RWPE1 (cell line): ENCODE measurements at places on chromosomes 7 and 10.
A peak's percentile ranks its signal among the peaks of the same experiment; 100 is the strongest.

DNA sequence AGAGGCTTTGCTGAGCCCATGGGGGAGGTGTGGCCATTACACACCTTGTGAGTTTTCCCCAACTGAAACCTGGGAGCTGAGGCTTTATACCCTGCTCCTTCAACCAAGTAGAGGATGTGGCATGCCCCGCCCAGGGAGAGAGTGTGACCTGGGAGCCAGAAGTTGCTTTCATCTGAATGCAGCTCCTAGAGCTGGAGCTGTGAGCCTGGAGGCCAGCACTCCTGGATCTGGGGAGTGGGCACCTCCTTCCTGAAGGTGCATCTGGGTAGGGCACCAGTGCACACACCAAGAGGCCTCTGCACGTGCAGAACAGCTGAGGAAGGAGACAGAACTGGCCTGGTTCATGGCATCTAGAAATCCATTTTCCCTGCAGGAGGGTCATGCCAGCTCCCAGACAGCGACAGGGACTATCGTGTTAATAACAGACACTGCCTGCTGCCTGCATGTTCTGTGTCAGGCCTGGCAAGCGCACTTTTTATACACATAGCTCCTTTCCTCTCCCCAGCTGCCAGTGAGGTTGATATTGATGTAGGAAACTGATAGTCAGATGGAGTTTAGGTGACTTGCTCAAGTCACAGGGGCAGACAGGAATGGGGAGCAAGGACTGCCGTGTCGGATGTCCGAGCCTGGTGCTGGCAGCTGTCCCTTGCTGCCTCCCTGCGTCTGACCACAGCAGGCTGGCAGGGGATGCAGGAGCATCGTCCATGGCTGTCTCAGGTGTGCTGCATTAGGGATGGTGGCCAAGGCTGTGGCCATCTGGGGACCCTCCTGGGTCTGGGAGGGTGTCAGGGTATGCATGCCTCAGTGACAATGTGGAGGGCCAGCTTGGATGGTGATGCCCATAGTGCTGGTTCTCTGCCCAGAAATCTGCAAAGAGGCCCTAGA lies 189.9 kb upstream of the CXCL12 start:
- no peak for DNase-seq

GRCh38 chr10:67770537-67770936 lies 67.5 kb downstream of the DNAJC12 start:
- no peak for DNase-seq

GRCh38 chr10:73785211-73785720 lies at the start of gene ZSWIM8:
TSS of gene ZSWIM8 (plus strand) at chr10:73785606. CDS start at chr10:73785879, 273 bp downstream.
- DNase-seq: peak; percentile 98

DNA sequence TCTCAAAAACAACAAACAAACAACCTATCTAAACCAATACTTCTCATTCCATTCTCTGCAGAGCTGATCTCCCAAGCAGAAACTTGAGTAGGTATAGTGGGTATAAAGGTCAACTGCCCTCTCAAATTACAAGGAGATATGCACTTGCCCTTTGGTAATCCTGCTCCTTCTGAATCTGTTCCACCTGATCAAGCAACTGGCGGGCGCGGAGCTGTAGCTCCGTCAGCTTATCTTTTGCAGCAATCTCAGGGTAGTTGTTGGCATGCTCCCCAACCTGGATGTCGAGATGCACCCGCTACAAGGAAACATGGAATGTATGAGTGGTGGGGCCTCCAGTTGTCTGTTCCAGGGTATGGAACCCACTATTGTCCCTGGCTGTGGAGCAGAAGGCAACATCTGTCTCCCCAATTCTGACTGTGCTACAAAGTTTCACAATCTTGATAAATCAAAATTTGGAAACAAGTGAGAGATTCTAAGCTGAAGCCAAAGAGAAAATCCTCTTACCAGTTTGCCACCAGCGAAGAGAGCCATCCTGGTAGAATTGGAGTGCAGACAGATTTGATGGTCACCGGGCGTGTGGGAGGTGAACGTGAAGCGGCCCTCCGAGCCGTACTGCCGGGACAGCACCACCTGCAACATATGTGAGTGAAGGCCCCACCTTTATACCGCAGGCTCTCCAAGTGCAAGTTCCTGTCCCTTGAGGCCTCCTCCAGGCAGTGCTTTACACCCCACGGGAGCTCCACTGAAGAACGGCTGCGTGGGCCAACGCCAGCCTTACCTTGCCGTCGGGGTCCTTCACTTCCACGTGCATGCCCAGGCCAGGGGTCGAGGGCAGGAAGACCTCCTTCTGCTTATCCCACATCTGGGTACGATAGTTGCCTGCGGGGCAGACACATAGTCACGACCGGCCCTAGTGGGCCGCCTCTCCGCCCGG lies 819 bp downstream of the TMED4 start:
- no peak for DNase-seq

DNA sequence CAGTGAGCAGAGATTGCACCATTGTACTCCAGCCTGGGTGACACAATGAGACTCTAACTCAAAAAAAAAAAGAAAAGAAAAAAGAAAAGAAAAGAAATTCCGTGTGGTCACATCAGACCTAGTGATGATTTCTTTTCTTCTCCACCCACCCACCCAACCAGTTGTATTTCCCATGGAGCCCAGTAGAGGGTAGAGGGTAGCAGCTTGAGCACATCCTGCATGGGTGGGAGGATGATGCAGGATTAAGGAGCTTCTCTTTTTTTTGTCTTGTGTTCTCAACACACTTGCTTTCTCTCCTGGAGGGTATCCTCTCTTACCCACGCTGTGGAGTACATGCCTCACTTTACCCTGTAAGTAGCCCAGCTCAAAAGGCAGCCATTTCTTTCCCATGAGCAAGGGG lies 118.6 kb upstream of the CARD11 start:
- DNase-seq: no peak

- no peak for DNase-seq
These were observed 75.4 kb upstream of the HDAC9 start for GRCh38 chr7:18420108-18420507.

DNA sequence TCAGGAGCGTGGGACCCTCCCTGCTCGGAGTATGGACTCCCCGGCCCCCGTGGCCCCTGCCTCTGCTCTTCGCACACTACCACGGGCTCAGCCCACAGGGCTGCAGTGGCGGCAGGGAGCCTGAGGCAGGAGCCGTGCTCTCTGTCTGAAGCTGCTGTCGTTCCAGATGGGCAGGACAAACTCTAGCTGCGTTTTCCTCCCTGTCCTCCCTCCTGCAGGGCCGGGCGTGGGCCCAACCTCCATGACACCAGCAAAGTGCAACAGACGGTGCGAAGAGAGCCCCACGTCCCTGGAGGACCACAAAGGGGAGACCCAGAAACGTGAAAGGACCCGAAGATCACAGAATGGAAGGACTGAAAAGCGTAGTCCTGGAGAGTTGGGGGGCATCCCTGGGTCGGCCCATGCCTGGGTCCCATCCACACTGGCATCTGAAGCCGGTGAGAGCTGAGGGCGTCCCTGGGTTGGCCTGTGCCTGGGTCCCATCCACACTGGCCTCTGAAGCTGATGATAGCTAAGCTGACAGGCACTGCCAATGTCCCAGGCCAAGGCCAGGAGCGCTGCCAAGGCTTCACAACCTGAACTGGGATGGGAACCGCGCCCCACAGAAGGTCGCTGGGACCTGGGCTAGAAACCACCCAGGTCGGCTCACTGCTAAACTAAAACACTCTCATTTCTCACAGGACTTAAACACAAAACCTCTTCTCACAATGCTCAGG lies 267.0 kb downstream of the MAD1L1 start:
- DNase-seq: no peak

- DNase-seq: no peak
These were observed 157.8 kb downstream of the FANK1 start for GRCh38 chr10:126054191-126054590.

DNA sequence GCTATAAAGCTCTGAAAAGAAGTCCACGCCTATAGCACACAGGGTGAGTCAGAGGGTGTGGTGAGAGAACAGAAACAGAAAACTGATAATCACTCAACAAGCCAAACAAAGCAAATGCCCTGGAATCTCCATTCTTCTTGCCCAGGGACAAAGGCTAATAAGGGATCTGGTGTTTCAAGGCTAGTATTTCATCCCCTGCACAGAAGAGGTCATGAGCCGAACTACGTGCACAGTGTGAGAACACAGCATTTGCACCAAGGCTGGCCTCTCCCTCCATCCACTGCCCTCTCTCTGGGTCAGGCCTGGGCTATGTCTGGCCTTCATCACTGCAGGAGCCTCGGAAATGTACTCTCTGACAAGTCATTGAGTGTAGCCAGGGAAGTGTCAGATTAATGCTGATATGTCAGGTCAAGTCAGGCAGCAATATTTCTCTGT lies 42.7 kb downstream of the PRR15 start:
- peak; percentile 78 for DNase-seq

GRCh38 chr10:91295346-91295745 lies 74.9 kb downstream of the PCGF5 start:
- DNase-seq: no peak

DNA sequence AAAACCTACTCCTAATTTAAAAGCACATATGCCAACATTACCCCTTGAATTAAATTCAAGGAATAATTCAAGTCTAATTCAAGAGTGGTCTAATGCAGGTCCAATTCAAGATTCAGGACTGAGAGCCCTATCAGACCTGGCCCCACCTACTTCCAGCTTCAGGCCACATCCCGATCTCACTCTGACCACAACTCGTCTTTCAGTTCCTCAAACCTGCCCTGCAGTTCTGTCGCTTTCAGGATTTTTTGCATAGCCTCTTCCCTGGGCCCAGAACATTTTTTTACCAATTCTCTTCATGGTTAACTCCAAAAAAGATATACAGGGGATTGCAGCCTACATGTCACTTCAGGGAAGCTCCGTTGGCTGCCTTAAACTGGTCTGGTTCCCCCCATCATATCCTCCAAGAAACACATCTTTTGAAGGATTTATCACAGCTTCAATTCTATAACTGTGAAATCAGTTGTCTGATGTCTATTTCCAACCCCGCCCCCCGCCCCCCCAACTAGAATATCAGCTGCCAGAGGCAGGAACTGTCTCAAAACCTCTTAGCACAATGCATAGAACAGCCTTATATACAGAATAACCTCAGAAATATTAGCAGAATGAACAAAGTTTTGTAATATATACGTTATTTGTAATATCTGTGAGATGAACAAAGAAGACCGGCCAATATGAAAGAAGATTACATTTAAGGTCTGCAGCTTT lies 20.8 kb downstream of the CCDC6 start:
- no peak for DNase-seq

DNA sequence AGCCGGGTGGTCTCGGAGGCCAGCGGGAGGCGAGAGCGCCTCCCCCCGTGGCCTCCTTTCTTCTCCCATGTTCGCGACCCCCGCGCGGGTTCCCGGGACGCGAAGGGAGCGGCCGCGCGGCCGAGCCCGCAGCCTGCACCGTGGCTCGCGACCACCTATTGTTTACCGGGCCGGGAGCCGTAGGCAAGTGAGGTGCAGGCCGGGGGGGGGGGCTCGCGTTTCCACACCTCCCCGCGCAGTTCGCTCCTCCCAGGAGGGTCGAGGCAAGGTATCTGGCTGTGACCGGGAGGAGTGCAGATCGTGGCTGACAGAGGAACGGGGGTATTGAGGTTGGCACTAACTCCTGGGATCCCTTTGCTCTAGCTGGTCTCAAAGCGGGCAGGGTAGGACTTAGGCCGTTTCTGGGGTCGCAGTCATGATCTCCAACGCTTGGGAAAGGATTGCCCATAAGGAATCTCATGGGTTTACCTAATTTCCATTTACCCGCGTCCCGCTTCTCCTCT lies 734 bp downstream of the PTPN12 start:
- peak; percentile 54 for DNase-seq

DNA sequence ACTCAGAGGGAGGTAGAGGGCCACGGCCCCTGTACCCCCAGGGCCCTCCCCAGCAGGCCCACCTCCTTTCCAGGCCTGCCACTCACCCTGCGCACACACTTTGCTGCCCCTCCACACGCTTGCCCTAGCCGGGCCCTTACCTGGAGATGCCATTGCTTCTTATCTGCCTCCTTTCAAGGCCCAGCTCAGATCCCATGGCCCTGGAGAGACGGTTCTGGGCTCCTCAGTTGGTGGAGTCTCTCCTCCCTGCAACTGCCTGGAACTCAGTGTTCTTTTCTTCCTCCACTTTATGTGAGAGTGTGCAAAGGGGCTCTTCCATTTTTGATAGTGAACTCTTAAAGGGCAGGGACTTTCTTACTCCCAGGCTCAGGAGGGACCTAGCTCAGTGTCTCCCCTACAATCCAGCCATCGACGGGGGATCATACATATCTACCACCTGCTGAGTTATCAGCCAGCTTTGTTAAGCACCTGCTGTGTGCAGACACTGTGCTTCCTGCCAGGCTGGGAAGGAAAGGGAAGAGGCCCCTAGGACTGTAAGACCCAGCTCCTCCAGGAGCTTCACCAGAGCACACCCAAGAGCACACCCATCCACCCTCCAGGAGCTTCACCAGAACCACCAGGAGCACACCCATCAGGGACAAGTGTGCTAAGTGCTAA lies 89.3 kb upstream of the MACROH2A2 start:
- DNase-seq: no peak

DNA sequence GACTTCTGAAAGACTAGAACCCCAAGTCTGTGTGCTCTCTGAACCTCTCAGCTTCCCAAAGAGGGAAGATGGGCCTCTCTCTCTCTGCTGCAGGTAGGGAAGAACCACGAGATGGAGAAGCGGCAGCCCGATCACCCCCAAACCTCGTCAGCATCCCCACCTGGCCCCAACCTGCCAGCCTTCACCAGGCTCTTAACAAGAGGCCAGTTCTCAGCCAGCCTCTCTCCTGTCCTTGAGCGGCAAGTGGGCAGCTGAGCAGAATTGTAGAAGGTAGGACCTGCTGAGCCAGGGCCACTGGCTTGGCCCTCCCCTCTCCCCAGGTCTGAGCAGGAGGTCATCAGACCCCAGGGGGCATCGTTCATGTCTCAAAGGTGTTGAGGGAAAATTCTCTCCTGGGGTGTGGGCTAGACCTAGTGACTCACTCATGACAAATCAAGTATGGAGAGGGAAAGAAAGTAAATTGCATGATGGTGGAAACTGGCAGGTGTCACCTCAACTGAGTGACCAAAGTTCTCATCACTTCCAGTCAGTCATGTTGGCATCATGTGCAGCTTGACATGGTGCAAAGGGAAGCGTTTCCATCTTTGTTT lies 92.0 kb upstream of the GPR26 start:
- no peak for DNase-seq

GRCh38 chr10:49143249-49143648 lies 9.4 kb upstream of the FAM170B start:
- no peak for DNase-seq

DNA sequence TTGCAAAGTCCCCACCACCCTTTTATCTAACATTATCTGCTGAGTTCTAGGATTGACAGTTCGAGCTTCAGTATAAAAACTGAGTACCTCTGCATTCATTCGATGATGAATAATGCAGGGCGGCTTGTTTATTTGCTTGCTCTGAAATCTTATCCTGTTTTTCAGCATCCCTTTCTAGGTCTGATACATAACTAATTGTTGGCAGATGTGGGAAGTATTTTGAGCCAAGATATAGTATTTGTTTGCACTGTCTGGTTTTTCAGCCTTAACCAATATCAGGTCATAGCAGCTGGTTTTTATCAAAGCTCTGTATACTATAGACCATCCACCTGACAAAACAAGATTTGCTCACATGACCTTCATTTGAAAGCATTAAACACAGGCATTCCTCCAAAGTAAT lies 161.4 kb downstream of the TFEC start:
- no peak for DNase-seq
